ENCODE measurements at places on chromosomes 16 and 17.

- no peak for DNase-seq
These were observed 446.6 kb downstream of the KCNJ18 start for GRCh38 chr17:22138861-22139469.

DNA sequence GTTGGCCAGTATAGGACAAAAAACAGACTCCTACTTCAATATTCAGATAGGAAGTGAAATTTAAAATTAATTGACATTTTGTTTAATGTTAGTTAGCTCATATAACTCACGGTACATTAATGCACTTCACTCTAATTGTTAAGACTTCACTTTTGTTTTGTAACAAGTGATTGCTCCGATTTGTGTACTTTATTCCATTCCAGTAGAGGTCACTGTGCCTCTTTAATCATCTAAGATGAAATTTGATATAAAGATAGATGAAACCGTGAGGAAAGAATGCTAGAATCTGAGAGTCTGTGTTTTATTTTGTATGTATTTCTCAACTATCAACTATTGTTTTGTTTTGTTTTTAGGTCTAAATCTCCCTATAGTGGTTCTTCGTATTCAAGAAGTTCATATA is 29.0 kb downstream of the RBBP6 start:
- DNase-seq, result no peak

- DNase-seq, result no peak
These were observed 1.0 kb downstream of the RSPRY1 start for GRCh38 chr16:57186872-57187854.

- DNase-seq, result no peak
These were observed 49.4 kb downstream of the GDE1 start for GRCh38 chr16:19472482-19472881.

DNA sequence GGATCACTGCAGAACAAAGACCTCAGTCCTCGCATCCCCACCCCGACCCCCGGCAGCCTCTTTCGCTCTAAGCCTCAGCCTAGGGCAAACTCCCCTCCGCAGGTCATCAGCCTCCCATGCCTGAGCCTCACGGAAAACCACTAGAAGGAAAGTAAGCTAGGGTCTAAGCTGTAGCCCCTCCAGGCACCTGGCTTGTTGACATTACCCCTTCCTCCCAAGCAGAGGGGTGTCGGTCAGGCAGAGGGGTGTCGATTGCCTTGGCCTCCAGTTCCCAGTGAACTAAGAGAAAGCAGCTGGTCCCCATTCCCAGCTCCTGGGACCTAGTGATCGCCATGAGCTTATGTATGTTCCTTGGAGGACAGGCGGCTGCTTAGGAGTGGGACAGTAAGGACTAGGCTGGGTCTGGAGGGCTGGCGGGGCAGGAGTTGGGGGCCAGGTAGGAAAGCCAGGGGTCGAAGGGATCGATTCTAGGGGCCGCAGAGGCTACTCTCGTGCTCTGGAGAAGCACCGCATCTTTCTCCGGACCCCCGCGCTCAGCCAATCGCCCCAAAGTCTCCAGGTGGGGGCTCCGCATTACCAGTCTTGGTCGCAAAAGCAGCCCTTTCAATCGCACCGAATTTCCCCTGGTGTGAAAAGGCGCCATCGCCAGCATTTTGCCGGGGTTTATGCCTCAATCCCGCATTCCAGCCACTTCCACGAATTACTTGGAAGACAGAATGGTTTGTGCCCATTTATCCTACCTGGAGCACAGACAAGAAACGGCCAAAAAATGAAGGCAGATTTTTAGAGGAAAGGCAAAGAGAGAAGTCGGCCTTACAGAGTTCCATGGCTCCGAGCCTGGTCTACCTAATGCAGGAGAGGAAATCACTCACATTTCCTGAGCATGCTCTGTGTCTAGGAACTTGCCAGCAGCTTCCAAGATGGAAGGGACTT is 21.3 kb upstream of the HOXB13 start:
- DNase-seq, result no peak

DNA sequence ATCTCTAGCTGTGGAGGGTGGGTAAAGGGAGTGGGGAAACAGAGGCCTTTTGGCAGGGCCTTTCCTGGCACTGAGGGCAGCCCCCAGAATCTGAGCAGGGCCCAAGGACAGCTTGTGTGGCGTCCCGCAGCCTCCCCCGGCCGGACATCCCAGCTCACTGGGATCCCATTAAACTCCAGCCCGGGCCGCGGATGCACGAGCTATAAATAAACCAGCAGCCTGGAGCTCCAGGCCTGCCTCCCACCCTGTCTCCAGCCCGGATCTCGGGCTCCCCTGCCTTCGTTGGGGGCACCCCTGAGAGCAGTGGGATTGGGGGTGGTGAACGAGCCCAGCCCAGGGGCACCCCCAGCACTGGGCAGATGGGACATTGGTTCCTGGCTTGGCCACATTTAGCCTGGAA is 13.8 kb upstream of the AATK start:
- no peak for DNase-seq

- no peak for DNase-seq
These were observed 20.0 kb downstream of the IST1 start for GRCh38 chr16:71915350-71915749.

DNA sequence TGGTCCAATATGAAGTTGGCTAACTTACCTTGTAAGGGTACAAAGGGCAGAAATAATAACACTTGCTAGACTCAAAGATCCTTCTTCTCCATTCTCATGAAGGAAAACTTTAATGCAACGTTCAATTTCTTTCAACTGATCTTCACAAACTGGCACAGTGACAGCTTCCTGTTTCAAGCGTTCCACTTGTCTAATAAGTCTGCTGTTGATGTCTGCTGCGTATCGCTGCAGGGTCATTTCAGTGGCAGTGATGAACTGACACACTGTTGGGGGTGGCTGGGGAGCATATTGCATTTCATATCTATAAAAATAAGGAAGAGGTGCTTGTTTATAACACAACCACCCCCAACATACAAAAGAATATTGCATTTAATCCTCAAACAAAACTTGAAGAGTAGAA is 33.5 kb upstream of the ARL6IP1 start:
- no peak for DNase-seq

GRCh38 chr17:81806461-81807209 is 2.7 kb downstream of the GCGR start:
- DNase-seq, result no peak

DNA sequence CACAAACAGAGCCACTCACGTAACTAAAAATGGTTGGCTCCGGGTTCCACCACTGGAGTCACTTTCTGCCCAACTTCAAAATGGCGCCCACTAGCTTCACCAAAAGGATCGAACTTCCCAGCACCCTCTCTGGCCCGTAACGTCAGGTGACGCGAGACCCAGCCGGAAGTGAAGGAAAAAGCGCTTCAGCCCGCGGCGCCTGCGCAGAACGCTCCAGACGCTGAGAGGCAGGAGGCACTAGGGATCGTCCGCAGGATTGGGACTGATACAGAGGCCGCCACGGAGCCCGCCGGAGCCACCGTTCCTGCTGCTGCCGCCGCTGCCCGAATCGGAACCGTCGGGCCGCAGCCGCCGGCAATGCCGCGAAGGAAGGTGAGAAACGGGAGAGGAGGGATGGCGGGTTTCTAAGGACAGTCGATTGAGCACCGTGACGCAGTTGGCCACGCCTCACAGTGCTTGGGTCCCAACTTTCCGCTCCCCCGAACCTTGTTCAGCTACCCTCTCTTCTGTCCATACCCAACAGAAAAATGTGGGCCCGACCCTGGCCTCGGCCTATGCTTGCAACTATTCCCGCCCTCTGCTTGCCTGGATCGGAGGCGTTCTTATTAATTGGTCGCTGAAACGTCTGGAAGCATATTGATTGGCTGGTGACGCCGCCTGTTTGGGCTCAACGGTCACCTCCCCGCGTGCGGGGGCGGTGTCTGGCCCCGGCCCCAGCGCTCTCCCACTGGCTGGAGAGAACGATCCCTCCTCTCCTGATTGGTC is at the start of gene KAT7:
Gene KAT7, plus strand, starts transcription at position 204 of the 765 bp plus-strand sequence. Its CDS starts 154 bp downstream, at position 358.
- DNase-seq, result peak; percentile 98

DNA sequence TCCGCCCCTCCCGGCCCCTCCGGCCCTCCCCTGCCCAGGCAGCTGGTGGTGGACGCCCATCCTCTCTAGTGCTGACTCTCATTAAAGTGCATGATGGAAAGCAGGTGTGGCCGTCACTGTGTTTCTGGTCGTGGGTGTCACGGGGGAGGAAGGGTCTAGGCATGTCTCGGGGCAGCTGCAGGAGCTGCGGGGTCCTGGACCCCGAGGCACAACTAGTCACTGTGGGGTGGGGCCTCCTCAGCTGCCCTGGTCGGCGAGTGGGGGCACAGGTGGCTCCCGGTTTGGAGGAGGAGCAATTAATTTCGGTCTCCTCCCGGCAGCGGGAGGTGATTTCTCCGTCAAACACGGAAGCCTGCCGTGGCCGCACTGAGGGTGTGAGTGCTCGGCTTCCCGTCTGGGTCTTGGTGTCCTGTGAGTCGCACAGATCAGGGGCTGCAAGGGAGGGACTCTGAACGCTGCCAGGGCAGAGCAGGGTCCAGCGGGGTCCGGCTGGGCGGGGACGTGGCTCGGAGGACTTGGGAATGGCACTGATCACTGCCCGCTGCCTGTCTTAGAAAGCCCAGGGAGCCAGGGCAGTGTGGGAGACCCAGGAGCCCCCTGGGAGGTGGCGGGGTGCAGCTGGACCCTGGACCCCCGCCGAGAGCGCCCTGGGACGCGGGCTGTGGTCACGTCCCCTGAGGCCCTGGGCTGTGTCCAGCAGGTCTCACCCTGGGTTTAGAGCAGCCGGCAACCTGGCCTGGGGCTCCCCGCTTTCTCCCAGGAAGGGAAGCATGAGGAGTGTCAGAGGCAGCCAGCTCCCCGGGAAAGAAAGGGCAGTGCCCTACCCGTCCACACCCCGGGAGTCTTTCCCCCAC is 3.3 kb downstream of the TPSD1 start:
- DNase-seq, result no peak

DNA sequence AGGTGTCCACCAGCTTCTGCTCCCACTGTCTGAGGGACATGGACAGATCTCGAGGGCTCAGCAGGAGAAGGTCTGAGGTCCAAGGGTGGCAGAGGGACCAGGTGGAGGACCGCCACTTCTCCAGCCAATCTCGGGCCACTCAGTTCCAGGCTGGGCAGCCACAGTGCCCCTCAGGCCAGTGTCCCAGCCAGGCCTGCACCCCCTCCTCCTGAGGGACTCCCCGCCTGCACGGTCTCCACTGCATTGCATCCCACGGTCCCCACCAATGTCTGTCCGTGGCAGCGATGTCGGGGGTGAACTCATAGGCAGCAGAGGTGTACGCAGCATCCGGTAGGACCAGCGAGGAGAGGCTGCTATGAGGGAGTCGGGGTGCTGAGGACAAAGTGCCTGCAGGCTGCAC is 64.2 kb upstream of the DOC2B start:
- no peak for DNase-seq

GRCh38 chr17:49694847-49695697 is 12.7 kb downstream of the SLC35B1 start:
- DNase-seq, result no peak

DNA sequence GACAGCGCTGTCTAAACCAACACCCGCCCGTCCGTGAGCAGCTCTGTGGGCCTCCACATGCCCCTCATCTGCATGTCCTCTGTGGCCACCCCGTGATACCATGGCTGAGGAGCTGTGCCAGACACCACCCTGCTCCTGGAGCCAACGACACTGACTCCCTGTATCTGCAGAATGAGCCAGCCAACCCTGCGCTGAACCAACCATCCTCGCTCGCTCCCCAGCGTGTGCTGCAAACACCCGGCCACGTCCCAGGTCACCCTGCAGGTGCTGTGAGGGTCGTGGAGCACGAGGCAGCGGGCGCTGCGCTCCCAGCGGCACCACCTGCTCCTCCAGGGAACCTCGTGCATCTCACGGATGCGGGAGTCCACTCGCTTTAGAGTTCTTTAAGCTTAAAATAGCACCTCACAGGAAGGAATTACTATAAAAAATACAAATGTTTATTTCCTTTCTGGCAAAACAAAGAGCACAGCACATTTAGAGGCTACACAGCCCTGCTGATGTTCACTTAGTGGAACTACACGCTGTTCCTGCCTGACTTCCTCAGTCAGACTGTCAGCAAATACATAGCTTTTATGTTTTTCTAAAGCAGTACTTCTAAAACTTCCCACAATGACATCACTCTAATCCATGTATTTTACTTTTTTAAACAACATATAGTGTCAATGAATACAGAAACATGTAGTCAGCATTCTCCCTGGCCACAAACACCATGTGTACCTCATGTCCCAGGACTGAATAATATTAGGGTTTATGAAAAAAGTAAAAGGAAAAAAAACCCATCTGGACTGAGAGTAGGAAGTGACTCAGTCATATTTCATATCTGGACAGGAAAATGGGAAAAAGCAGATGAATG is 43.5 kb downstream of the MAP1LC3B start:
- no peak for DNase-seq

DNA sequence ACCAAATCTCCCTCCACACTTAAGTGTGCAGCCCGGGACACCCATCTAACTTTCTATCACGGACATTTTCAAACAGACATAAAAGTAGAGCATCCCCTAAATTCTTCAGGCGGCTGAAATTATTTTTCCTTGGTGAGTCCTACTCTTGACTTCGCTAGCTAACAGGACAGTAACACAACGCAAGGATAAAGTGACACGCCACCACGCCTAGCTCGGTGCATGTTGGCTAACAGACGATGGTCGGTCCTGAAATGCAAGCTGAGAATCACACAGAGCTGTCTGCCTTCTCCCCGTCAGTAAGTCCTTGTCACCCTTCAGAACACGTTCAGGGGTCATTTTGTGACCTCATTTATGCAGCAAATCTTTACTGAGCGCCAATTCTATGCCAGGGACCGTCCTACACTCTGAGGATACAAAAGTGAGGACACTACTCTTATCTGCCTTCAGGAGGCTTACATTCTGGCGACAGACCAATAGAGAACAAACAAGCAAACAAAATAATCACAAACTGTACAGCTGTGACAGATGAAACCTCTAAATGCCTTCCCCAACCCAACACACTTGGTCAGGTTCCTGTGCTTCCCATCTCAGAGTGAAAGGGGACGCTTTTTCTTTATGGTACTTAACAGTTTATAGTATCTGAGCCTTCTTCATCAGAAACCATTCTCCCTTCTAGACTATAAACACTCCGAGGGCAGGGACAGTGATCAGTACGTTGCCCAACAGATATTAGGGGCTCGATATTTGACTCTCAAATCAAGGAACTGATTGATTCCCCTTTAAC is 1.3 kb downstream of the NTAN1 start:
- DNase-seq, result no peak

DNA sequence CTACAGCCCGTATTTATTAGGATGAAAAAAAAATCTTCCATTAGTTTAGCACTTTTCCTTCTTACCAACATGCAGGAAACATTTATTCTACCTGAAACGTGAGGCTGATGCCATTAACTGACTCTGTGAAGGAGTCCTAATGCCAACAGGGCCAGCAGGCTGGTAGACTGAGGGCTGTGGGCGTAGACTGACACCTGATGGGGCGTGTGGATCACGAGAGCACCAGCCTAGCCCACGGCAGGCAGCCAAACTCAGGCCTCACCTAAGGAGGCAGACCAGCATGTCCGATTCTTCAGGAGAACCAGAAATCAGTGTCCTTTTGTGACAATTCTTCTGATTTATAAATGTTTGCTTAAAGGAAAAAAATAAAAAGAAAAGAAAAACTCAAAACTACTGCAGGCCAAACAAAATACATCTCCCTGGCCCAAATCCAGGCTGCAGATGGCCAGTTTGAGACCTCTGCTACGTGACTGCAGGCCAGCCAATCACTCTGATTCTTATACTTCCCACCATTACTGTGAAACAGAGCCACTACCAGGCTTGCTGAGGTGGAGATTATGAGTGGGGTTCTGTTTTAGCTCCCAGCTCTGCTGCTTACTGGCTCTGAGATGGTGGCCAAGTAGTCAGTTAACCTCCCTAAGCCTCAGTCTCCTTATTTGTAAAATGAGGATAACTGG is 66.5 kb downstream of the GNAO1 start:
- no peak for DNase-seq

- no peak for DNase-seq
These were observed 426.1 kb upstream of the DYNLRB2 start for GRCh38 chr16:80114699-80115098.

- no peak for DNase-seq
These were observed 599.1 kb upstream of the SOX9 start for GRCh38 chr17:71521724-71522123.
